ENCODE measurements at places on chromosomes 13 and 19.

- no peak for DNase-seq
Observed at GRCh38 chr13:53023246-53023645, 5.4 kb upstream of the OLFM4 start.

DNA sequence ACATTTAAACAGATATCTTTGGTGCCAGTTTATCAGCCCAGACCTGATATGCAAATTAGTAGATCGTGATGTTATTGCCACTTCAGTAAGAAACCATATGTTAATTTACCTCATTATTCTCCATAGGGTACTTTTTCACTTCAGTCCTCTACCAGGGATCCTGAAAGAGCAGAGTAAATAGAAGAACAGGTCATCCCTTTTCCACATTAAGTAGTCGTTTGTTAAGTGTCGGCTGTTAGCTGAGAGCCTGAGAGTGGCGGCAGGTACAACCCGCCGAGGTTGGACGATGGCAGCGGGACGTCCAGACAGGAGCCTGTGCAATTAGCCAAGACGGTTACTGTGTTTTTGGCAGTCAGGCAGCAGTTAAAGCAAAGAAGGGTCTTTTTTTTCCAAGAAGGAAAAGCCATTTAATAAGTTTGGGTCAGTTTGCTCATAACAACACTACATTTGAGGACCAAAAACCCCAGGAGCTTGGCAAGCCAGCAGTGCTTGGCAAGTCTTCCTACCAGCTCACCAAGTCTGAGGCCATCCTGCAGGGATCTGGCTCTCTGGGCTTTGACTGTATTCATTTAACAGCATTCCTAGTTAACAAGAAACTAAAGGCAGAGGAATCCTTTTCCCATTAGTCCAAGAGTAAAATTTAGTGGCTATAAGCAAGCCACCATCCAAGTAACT, 231.8 kb downstream of the SHISA2 start:
- peak; percentile 20 for DNase-seq

GRCh38 chr13:82688400-82688994, 1193.8 kb downstream of the SLITRK1 start:
- peak; percentile 3 for DNase-seq

DNA sequence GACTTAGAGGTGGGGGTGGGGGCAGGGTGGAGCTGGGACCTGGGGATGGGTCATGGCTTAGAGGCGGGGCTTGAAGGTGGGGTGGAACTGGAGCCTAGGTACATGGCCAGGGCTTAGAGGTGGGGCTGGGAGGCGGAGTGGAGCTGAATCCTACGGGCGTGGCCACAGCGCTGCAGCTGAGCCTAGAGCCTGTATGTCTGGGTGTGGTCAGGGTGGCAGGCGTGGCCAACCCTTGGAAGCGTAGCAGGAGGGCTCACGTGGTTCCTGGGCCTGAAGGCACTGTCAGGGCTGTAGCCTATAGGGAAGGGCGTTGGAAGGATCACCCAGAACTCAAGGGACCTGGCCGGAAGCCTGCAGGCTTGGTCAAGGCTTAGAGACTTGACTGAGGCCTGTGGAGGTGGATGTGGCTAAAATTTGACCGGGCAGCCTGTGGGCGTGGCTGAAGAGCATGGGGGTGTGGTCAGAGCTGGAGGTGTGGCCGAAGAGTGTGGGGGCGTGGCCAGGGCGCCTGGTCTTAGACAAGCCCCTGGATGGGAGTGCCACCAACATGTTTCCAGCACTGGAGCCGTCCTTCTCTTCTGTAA, 24.3 kb downstream of the COLGALT1 start:
- DNase-seq, result no peak

- peak; percentile 72 for DNase-seq
Observed at GRCh38 chr19:11035441-11036377, 53.6 kb upstream of the LDLR start.

- no peak for DNase-seq
Observed at GRCh38 chr19:57465680-57466381, 8.9 kb upstream of the VN1R1 start.

GRCh38 chr19:7692417-7693088, 9.4 kb downstream of the FCER2 start:
- no peak for DNase-seq

- peak; percentile 56 for DNase-seq
Observed at GRCh38 chr13:23656637-23657371, 86.6 kb downstream of the TNFRSF19 start.

GRCh38 chr19:30535011-30535410, 162.8 kb downstream of the ZNF536 start:
- no peak for DNase-seq

GRCh38 chr19:53792721-53793433, 31.2 kb downstream of the NLRP12 start:
- peak; percentile 75 for DNase-seq

All from stromal cell of bone marrow (primary cell).